Non-pigmented ciliary epithelial cell (primary cell): ENCODE measurements at places on chromosomes 12 and 14.

- DNase-seq, result no peak
Measured at GRCh38 chr12:115572440-115572839, 705.1 kb downstream of the MED13L start.

GRCh38 chr12:62258941-62259630 lies 1.1 kb upstream of the USP15 start:
- no peak for DNase-seq

GRCh38 chr12:2548081-2548480 lies 246.7 kb upstream of the FKBP4 start:
- DNase-seq, result no peak

- no peak for DNase-seq
Measured at GRCh38 chr12:13749389-13749788, 232.0 kb downstream of the GRIN2B start.

- no peak for DNase-seq
Measured at GRCh38 chr12:63362166-63362565, 211.2 kb upstream of the AVPR1A start.

GRCh38 chr12:26198742-26199141 lies 3.4 kb downstream of the SSPN start:
- DNase-seq, result no peak

DNA sequence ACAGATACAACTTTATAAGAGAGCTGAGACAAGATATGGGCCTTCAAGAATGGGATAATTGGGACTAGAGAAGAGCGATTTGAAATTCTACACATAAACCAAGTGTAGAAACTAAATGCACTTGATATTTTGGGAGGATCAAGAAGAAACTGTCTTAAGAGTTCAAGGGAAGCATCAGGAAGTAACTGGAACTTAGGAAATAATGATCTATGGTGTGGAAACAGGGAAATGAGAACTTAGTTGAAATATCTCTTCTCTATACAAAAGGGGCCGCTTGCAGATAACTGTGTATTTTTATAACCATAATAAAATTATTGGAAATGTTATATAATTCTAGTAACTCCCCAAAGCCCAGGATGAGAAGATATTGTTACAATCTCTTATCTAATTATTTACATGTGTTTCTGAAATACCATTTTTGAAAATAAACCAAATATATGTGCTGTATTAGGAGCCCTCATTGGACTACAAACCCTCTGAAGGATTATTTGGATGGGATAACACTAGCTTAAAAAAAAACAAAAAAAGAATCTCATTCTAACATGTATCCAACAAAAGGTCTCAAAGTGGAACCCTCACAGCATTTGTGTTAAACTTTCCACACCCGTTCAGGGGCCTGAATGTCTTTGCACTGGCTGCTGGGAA lies 84.7 kb upstream of the FLRT2 start:
- DNase-seq, result no peak

DNA sequence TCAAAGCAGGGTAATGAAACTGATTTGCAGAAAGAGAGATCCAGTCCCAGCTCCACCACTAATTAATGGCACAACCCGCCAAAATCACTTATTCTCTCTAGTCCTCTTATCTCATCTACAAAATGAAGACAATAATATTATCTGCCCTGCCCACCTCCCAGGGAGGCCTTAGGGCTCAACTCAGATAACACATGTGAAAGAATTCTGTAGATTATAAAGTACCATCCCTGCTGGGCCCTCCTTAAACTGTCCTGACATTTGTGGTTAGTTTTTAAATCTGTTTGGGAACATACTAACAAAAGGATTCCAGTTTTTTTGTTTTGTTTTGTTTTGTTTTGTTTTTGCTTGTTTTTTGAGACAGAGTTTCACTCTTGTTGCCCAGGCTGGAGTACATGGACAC lies 7.3 kb downstream of the POMT2 start:
- no peak for DNase-seq

- DNase-seq, result no peak
Measured at GRCh38 chr12:91973813-91974212, 171.8 kb downstream of the BTG1 start.

GRCh38 chr14:22484632-22485031 lies 104.4 kb downstream of the DAD1 start:
- DNase-seq, result no peak

GRCh38 chr12:98374007-98374406 lies 141.4 kb upstream of the TMPO start:
- DNase-seq, result no peak

DNA sequence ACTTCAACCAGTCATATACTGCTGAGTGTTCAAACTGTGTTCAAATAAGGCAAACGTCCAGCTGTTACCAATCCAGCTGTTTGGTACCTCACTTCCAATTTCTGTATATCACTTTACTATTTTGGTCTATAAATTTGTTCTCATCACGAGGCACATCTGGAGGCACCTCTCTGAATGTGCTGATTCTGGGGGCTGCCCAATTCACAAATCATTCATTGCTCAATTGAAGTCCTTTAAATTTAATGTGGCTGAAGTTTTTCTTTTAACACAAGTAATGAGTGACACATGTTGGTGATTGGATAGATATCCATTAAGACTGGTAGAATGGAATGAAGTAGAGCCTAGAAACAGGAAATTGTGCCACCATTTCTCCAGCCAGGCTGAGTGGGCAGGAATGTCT lies 617.0 kb upstream of the TMEM132C start:
- no peak for DNase-seq
